ENCODE measurements at places on chromosomes 12 and 14.

DNA sequence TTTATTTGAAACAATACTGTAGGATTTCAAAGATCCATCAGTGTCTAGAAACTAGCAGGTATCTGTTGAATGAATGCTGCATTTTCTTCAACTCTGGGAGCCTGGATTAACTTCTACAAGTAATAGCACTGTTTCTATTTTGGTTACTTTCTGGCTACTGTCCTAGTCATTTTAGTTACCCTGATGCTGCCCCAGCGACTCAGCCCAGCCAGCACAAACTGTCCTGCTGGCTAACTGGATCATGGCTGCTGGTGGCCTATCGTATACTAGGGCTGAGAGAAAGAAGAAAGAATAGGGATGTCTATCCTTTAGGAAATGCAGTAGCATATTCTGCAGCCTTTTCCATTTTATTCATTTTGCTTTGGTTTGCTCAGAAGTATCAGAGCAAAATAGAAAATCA, 53.9 kb downstream of the NTN4 start:
- no peak for DNase-seq

DNA sequence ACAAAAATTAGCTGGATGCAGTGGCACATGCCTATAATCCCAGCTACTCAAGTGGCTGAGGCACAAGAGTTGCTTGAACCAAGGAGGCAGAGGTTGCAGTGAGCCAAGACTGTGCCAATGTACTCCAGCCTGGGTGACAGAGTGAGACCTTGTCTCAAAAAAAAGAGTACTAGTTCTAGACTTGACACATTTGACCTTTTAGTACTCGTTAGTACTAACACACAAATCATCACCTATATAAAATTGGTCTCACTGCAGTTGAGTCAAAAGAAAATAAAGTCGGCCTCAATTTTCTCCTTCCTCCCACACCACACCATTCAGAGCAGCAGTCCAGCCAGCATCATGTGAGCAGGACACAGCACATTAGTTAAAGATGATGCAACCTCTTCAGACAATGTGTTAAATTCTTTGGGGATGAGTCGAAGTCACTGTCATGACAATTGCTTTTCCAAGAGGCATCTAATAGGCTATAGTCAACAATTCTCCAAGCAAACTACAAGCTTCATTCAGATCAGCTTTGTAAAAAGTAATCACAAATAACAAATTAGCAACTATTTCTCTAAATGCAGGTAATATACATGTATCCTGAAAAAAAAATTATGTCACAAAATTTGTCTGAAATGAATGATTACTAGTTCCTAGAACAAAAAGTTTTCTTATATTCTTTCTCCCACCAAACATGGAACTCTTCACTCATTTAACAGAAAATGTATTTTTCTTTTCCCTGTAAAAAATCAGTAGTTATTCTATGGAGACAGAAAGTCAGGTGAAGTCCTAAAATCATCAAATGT, 55.6 kb downstream of the CLIP1 start:
- peak; percentile 13 for DNase-seq

DNA sequence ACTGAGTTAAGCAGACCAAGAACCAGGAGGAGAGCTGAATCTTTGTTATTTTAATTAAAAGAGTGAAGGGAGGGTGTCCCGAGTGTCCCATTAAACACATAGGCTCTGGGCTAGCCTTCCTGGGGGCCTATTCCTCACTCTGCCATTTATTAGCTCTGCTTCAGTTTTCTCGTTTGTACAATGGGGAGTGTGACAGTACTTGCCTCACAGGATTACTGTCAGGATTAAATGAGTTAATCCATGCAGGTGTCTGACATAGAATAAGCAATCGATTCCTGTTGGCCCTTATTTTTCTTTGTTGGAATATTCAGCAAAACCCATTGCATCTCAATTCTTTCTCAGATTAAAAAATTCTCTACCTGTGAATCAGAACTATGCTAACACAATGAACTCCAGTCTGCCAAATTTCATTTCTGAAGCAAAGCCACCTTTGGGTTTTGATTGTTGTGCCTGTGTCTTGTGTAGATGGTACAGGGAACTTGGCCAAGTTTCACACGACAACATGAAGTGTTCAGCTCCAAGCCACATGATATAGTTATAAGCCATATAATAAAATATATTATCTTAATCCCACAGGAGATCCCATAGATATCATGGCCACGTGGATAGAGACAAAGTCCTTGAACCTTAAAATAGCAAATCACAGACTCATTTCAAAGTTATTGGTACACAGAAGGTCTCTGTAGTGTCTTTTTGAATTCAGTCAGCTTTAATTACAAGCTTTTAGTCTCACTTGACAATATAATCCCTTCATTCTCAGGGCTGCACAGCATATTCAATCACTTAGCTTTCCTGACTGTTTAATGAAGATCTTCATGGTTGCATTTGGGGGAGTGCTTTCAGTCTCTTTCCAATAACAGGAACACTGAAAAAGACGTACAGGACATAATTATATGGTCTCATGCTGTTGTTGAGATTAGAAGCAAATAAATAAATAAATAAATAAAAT, 34.4 kb upstream of the CRY1 start:
- DNase-seq = no peak

DNA sequence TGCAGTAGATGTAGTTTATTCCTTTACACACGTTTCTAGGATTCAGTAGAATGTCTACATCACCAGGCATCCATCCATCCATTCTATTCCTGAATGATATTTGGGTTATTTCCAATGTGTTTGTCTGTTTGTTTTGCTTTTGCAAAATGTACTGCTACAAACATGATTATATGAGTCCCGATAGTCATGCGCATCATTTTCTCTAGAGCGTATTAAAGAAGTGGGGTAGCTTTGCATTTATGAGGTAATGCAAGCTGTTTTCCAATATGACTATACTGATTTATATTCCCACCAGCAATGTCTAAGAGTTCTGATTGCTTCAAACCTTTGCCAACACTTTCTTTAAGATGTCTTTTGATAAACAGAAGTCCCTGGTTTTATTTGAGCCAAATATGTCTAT, 253.2 kb downstream of the NOVA1 start:
- no peak for DNase-seq

- no peak for DNase-seq
These were observed 206.2 kb downstream of the NAV3 start for GRCh38 chr12:78036874-78037273.

DNA sequence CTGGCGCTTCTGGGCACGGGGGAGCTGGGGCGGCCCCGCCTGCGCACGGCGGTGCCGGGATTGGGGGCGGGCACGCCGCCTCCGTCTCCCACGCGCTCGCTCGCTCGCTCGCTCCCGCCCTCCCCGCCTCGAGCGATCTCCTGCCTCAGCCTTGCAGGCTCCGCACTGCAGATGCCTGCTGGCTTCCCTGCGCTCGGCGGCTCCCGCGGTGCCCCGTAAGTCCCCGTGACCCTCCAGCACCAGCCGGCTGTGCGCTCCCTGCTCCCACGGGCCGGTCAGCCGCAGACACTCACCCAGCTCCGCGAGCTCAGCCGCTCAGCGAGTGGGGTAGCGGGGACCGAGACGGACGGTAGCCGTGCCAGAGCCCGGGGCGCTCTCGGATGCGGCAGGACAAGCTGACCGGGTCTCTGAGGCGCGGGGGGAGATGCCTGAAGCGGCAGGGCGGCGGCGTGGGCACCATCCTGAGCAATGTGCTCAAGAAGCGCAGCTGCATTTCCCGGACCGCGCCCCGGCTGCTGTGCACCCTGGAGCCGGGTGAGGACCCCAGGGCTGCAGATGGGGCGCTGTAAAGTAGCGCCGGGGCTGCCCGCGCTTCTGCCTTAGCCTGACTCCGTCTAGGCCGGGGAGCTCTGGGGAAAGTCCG, at the start of gene TBC1D30:
TSS of gene TBC1D30 (plus strand) at position 148 of the 643 bp plus-strand sequence. CDS start at position 381, 233 bp downstream.
- peak; percentile 28 for DNase-seq

DNA sequence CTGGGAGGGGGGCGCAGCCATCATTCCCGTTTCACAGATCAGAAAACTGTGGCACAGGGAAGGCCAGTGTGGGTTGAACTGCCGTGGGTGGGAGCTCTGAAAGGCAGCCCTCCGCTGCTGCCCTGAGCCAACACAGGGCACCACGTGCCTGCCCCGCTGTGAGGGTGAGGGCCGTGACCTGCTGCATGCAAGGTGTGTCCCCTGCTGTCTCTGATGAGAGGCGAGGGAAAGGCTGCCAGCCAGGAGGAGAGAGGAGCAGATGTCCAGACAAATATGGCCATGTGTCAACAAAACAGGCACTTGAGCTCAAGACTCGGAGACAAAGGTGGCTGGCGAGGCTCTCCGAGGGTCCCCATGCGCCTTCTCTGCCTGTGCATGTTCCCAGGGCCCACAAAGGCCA, 108.8 kb downstream of the RBM19 start:
- DNase-seq = no peak

GRCh38 chr14:103688906-103689902, 26.0 kb downstream of the XRCC3 start:
- DNase-seq = no peak

DNA sequence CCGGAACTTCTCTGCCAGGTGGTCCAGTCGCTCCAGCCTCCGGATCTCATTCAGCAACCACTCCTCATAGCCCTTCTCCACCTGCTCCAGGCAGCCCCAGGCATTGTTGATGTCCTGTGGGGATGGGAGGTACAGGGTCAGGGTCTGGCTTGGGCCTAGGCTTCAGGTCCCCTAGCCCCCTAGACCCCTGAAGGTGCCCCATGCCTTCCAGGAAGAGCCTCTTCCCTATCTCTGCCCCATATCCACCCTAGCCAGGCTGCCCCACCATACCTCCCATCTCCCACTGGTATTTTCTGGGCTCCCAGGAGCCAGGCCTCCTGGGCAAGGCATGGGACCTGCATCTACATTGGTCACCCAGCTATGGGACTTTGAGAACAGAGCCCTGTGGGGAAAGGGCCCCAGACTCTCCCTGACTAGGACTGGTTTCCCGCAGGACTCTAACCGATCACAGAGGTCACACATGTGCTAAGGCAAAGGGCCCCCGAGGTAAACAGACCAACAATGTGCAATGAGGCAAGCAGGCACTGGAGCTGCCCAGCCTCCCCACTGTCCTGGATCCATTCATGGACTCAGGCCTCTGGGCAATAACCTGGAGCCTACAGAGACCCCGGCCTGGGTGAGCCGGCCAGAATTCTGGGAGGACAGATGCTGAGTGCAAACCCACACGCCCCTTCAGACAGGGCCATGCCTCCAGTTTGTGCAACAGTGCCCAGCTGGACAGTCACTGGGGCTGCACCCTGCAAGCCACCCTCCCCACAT, 88.8 kb downstream of the ACTN1 start:
- no peak for DNase-seq

DNA sequence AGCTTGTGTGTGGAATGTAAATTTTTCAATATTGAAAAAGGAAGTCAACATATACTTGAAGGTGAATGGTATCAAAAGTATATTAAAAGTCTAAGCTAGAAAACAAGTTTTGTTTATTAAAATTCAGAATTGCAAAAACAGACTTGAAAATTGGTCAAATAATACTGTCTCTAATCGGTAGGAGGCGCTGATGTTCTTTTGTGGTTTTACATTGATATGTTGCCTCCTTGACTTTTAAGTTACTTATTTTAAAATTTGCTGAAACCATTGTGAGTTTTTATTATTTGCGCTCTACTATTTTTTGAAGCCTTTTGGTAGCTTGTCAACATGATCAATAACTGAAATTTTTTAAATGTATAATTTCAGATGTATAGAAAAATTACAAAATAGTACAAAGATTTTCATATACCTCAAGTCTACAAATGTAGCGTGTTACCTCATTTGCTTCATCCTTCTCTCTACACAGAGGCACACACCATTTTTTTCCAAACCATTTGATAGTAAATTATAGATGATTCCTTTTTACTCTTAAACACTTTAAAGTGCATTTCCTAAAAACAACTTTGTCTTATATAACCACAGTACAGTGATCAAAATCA, 6.9 kb downstream of the RTRAF start:
- DNase-seq = no peak

- DNase-seq = no peak
These were observed 13.5 kb downstream of the MIA2 start for GRCh38 chr14:39247256-39247655.

- no peak for DNase-seq
These were observed 45.6 kb upstream of the SGPP1 start for GRCh38 chr14:63773504-63773903.

DNA sequence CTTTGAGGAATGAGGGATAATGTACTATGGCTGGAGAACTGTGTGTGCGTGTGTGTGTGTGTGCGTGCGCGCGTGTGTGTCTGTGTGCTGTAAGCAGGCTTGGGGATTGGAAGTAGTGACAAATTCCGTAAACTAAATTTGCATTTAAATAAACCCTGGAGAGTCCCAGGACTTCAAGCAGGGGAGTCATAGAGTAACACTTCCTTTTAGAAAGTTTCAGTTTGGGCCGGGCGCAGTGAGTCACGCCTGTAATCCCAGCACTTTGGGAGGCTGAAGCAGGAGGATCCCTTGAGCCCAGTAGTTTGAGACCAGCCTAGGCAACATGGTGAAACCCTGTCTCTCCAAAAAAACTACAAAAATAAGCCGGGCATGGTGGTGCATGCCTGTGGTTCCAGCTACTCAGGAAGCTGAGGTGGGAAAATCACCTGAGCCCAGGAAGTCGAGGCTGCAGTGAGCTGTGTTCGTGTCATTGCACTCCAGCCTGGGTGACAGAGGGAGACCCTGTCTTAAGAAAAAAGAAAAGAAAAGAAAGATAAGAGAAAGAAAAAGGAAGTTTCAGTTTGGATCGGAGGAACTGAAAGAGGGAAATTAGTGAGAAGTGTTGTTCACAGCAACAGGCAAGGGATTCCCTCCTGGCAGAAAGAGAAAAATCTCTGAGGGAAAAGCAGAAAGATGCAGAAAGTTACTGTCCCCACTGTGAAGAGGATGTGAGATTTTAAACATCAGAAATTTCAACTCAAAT, 222.7 kb upstream of the SOX5 start:
- no peak for DNase-seq

DNA sequence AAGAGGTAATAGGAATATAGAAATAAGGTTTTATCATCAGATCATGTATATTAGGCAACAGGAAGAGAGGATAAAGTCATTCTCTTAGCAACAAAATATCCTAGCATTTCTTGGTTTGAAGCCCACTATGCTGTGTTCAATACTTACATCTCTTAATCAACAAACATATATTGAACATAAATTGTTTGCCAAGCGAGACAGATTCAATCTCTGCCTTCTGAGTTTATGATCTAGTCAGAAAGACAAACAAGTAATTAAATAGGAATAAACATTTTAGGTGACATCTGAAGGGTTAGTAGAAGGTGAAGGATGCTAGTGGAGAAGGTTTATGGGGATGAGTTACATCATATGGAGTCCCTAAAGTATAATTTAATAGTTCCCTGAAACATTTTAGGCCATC, 54.8 kb downstream of the PPHLN1 start:
- DNase-seq = no peak

DNA sequence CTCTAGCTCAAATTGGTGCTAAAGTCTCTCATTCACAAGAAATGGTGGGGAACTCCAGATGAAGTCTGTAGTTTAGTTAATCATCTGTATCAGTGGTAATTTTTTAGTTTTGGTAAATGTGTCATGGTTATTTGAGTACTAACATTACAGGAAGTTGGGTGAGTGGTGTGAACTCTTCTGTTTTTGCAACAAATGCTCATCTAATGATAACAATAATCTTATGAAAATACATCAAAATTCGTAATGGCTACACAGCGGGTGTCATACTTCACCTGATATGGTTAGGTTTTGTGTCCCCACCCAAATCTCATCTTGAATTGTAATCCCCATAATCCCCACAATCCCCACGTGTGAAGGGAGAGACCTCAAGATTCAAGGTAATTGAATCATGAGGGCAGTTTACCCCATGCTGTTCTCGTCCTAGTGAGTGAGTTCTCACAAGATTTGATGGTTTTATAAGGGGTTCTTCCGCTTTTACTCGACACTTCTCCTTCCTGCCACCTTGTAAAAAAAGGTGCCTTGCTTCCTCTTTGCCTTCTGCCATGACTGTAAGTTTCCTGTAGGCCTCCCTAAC, 209.3 kb upstream of the FOXN3 start:
- DNase-seq = no peak
